ENCODE measurements at places on chromosomes 11 and 22.

DNA sequence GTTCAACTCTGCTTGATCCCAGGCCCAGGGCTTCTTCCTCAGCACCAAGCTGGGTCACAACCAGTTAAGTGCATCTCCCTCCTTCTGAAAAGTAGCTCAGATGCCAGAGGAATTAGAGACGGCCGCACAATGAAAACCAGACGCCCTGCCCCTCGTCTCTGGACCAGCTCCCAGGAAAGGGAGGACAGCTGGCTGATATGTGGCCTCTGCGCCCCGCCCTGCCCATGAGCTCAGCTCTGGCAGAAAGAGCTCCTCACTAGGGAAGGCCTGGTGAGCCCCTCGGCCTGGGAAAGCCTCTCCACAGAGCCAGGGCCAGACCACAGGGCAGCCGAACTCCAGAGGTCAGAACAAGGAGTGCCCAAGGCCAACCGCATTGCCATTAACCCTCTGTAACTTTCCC is 18.1 kb upstream of the SCGB1A1 start:
- DNase-seq, result no peak

- no peak for DNase-seq
These were observed 49.2 kb downstream of the KREMEN1 start for GRCh38 chr22:29122041-29122440.

GRCh38 chr22:46296257-46297150 is at the start of gene GTSE1:
Gene GTSE1 (plus strand): TSS chr22:46296870. CDS start chr22:46297401, 531 bp downstream.
- peak; percentile 94 for DNase-seq

- DNase-seq, result no peak
These were observed 17.6 kb upstream of the MAPK11 start for GRCh38 chr22:50287731-50288130.

GRCh38 chr22:48897645-48898370 is 929.9 kb downstream of the BRD1 start:
- peak; percentile 37 for DNase-seq

DNA sequence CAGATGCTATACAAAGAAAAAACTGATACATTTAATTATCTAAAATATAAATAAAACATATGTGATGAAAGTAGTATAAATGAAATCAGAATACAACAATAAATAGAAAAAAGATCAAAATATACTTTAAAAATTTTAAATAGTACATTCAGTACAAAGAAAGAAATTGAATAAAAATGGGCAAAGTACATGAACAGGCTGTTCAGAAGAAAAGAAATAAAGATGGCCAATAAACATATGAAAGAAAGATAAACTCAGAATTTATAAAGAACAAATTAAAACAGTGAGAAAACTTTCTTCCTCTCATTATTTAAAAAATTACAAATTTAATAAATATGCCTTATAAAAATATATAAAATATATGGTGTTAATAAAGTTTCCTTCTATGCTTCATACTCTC is 50.5 kb upstream of the AMOTL1 start:
- DNase-seq, result no peak

- peak; percentile 64 for DNase-seq
These were observed 3.5 kb downstream of the CBX7 start for GRCh38 chr22:39148727-39149535.

- no peak for DNase-seq
These were observed at the start of gene RASD2 for GRCh38 chr22:35540595-35541253. Gene RASD2 (plus strand): TSS chr22:35540831. CDS start chr22:35546810, 5,979 bp downstream.

DNA sequence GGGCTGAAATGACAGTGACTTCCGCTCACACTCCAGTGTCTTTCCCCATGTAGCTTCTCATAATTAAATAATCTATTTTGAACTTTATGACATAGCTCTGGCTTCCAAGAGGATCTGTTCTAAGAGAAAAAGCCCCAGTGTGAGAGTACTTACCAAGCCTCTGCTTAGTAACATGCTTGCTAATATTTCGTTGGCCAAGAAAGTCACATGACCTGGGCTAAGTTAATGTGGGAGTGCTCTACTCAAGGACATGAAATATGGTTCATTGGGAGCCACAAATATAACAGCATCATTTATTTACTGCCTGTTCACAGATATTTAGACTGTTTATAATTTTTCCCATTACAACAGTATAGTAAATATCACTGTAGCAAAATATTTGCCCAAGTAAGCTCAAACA is 42.5 kb downstream of the CCDC73 start:
- no peak for DNase-seq

GRCh38 chr22:50202130-50202666 is 1.4 kb downstream of the SELENOO start:
- DNase-seq, result no peak

DNA sequence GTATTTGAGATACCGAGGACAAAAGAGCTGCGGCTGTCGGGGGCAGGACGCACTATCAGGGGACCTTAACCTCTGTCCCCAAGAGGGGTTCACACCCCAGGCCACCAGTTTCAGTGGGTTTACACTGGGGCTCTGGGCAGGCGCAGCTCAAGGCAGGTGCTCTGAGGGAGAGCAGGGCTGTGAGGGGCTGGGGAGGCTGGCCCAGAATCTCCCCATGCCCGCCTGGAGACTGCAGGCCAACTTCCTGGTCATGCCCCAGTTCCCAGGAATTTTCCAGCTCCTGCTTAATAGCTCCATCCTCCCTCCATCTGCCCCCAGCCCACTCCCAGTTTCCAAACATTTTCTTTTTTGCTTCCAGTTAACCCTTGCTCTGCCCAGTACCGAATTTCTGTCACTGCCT is 7.6 kb upstream of the PGA3 start:
- DNase-seq, result no peak

DNA sequence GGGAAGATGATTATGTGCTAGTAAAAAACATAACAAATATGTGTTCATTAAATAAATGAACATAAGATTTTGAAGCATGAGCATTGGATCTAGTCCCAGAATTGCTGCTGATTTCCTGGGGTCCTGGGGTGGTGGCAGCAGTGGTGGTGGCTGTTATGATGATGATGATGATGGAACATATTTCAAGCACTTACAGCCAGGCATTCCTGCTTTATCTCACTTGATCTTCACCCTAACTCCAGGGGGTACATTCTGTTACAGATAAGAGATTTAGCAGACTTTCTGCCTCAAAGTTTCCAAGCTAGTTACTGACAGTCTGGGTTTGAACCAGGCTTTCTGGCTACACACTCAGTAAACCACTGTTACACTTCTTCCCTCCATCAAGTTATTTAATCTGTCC is 5.2 kb downstream of the TRAPPC4 start:
- no peak for DNase-seq

DNA sequence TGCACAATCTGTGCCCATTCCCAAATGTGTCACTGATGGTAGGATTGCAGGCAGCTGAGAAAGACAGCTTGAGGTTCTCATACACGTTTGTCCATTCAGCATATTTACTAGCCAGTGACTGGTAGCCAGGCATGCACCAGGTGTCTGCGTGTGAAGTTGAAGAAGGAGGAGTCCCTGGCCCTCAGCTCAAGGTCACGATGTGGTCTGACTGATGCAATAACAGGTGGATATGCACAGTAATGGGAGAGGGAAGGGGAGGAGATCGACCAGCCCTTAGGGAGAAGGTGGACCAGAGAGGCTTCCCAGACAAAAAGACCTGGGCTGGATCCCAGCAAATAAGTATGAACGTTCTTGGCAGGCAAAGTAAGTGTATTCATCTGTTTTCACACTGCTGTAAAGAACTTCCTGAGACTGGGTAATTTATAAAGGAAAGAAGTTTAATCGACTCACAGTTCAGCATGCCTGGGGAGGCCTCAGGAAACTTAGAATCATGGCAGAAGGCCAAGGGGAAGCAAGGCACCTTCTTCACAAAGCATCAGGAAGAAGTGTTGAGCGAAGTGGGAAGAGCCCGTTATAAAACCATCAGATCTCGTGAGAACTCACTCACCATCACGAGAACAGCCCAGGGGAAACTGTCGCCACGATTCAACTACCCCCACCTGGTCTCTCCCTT is 96.0 kb downstream of the MN1 start:
- DNase-seq, result no peak

DNA sequence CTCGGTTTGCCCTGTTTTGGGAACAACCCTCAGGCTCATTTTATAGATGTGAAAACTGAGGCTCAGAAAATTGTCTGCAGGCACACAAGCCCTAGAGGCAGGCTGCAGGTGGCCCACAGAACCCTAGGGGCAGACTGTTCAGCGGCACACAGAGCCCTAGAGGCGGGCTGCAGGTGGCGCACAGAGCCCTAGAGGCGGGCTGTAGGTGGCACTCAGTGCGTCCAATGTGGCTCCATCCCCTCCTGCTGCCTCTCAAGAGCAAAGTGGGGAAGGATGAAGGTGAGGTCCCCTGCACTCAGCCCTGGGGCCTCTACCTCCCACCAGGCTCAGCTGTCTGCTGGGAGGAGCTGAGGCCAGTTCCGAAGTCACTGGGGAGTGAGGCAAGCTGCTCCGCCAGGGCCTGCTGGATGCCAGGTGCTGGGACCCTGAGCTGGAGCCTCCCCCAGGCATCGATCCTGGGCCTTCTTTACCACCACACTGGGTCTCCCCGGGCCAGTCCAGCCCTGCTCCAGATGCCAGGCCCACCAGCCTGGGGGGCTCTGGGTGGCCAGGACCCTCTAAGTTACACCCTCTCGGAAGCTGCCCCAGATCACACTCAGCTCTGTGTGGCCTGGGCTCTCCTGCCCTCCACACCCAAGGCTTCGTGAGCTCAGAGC is 2.3 kb downstream of the ACY3 start:
- no peak for DNase-seq

DNA sequence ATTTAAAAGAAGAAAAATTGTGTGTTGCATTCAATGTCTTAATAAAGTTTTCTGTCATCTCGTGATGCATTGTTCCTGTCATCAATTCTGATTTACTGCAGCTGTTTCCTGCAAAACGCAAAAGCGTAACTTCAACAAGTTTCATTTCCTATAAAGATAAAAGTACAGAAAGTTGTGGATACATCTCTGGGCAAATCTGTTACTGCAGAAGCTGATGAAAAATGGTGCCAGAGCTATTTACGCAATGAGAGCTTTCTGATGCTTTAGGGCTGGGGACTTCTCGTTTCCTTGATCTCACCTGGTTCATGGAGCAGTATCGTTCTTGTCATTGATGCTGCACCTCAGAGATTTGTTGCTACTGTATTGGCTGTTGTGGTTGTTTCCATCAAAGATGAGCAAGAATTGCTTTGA is 15.5 kb upstream of the MS4A12 start:
- DNase-seq, result no peak

GRCh38 chr11:70678931-70679900 is 280.9 kb downstream of the CTTN start:
- DNase-seq, result no peak
